GF-D8 (cell line): ENCODE measurements at places on chromosomes 4 and X.

DNA sequence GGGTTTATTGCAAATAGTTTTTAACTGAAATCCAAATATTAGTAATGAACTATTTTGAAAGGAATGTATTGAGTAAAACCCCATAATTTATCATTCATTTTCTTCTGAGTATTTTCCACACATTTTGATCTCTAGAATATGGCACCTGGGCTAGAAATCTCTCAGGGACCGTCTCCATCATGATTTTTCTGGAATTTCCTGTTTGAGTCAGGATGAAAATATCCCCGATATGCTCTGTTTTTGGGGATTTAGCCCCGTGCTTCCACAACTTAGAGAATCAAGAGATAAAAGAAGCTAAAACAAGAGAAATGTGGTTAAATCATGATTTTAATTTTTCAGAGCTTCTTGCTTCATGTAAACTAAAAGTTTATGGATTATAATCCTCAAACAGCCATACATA lies 114.2 kb downstream of the SPCS3 start:
- no peak for DNase-seq

GRCh38 chr4:23966725-23967124 lies 76.9 kb upstream of the PPARGC1A start:
- no peak for DNase-seq

DNA sequence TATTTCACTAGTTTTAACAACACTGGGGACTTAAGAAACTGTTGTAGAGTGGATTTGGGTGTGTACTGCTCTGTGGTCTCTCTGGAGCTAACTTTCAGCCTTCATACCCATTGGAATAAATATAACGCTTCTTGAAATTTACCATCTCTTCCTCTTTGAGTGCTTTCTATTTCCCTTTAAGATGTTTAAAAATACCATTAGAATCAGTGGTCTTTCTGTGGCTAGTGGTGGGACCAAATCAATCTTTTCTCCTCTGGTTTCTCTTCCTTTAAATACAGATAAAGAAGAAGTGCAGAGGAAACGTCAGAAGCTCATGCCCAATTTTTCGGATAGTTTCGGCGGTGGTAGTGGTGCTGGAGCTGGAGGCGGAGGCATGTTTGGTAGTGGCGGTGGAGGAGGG lies 92.0 kb downstream of the NFKB1 start:
- no peak for DNase-seq

- no peak for DNase-seq
These were observed 12.8 kb upstream of the FAM200B start for GRCh38 chr4:15668566-15669435.

- DNase-seq: no peak
These were observed 718.1 kb downstream of the SMARCA1 start for GRCh38 chrX:128805236-128805635.

DNA sequence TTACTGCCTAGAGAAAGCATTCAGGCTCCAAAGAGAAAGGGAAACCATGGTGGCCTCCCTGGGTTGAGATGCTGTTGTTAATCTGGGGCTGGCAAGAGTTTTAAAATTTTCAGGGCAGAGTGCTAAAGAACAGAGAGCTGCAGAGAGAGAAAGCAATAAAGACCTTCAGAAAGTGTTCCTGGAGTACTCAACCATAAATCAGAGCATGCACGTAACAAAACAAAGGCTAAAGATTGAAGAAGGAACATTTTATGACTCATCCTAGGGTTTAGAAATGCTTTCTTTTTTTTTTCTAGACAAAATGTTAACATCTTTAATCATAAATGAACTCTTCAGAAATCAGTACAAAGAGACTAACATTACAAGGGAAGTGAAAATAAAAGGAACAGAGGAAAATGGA lies 562.3 kb upstream of the NDST4 start:
- DNase-seq: no peak

GRCh38 chr4:89469930-89470375 lies 162.4 kb upstream of the GPRIN3 start:
- no peak for DNase-seq

DNA sequence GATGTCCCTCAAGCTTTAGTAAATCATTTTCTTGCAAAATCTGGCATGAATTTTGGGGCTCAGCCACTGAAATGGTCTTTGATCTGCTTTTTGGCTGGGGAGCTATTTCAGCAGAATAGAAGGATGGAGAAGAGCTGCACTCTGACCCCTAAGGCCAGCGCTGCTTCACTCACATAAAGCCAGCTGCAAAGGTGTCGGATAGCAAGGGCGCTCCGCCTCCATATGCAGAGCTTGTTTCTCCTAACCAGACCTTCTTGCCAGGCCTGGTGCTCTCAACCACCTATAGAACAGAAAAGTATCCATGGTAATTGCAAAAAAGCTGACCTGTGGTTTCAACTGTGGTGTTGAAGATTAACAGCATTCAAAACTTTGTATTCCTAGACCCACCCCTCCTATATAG lies 24.1 kb upstream of the COQ2 start:
- no peak for DNase-seq

- no peak for DNase-seq
These were observed 89.5 kb upstream of the LCORL start for GRCh38 chr4:18111081-18111480.

- DNase-seq: no peak
These were observed 556.5 kb downstream of the IL1RAPL1 start for GRCh38 chrX:29143756-29144155.

DNA sequence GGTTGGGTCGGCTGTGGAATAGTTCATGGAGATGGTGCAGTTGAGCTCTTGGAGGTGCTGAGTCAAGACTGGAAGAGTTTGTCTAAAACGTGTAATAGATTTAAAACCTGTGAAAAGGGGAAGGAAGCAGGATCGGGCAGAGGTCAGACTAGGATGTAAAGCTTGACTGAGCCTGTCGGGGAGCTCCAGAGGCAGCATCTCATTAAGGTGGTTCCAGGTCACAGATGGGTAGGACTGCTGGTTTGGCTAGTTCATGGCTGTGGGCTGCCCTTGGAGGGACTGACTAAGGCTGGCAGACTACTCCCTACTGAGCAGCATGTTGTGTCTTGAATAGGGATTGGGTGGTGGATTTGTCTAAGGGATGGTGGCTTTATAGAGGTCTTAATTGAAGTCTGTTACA lies 28.4 kb upstream of the WDR1 start:
- no peak for DNase-seq

DNA sequence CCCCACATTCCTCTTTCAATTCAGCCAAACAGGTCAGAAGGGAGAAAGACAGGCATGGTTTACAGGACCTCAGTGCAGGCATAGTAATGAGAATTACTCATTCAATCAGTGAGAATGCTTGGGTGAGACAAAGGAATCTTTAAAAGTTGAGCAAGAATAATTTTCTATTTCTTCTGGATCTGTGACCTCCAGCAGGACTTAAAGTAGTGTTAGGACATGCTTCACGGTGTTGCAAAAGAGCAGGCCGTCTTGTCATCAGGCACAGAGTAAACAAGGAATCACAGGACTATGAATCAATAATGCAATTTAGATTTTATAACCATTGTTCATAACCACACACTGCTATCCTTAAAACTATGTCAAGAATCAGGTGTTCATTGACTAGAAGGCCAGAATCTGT lies 130.6 kb upstream of the GLRA2 start:
- DNase-seq: no peak

- no peak for DNase-seq
These were observed 76.3 kb upstream of the ADRA2C start for GRCh38 chr4:3689576-3690550.

DNA sequence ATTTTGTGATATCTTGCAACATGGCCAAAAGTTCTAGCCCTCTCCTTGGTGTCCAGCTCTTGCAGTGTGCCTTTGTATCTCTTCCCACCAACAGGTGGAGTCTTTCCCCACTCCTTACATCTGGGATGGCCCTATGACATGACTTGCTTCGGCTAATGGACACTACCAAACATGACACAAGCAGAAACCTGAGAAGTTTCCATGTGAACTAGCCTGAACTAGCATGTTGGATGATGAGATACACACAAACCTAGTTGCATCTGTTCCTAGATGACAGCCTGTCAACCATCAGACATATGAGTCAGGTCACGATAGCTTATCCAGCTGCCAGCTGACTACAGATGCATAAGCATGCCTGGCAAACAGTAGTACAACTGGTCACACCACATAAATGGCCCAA lies 207.5 kb upstream of the FTHL17 start:
- DNase-seq: no peak

DNA sequence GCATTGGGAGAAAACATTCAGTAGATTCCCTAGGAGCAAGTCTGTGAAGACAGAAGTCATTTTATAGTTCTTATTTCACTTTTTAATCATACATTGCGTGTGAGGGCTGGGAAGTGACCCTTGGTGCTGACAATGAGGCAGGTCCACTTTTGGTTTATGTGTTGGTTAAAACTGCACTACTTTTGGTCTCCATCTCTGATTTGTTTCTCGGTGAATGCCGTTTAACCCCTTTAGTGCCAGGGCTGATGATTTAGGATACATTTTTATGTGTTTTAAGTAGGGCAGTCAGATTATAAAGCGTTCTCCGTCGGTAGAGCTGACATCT lies 110.4 kb downstream of the AFF1 start:
- DNase-seq: no peak

GRCh38 chr4:8606966-8607365 lies 14.4 kb downstream of the CPZ start:
- no peak for DNase-seq
